C1 segment of cervical spinal cord (tissue), 14 donors: ENCODE measurements at places on chromosomes 2 and 18.

DNA sequence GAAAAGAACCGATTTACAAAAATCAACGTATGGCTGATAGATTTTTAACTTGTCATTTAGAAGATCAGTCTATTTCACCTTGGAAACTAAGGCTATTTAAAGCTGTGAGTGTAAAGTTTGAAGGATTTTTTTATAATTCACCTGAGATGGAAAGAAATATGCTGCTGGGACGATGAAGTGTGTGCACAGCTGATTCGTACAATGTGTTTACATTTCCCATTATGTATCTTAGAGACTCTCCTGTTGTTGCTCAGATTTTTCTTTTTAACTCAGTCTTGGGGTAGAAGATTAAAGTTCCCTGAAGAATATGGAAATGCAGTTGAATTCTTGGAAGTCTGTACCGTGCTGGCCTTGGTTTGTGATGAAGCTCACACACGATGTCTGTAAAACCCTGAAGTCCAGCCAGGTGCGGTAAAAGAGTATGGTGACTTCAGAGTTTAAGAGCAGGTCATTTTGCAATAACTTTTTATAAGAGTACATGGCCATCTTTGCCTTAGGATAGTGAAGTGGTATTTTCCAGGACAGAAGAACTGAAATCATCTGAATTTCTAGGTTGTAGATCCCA is 250.1 kb downstream of the PRKCE start:
- DNase-seq, result no peak

DNA sequence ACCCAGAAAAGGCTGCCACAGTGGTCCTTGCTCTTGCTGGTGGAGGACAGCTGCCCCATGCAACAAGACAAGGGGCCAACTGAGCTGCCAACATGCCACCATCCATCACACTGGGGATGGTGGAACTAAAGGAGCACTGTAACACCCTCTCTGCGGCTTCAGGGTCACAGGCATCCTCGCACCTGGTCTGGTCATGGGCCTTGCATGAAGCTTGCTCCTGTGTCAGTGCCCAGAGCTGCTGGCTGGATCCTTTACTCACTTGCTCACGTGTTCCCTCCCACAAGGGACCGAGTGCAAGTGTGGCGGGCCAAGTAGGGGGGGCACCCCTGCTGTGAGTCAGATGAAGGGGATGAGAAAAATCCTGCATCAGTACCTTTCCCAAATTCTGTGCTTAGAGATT is 972.3 kb upstream of the DDX18 start:
- DNase-seq, result no peak

- no peak for DNase-seq
Measured at GRCh38 chr2:27522400-27522945, 25.8 kb downstream of the GCKR start.

GRCh38 chr2:152626911-152627339 is 90.3 kb downstream of the PRPF40A start:
- no peak for DNase-seq

- DNase-seq, result no peak
Measured at GRCh38 chr18:12256951-12257350, 2.8 kb downstream of the CIDEA start.

GRCh38 chr18:12359515-12359927 is 17.5 kb downstream of the AFG3L2 start:
- no peak for DNase-seq

DNA sequence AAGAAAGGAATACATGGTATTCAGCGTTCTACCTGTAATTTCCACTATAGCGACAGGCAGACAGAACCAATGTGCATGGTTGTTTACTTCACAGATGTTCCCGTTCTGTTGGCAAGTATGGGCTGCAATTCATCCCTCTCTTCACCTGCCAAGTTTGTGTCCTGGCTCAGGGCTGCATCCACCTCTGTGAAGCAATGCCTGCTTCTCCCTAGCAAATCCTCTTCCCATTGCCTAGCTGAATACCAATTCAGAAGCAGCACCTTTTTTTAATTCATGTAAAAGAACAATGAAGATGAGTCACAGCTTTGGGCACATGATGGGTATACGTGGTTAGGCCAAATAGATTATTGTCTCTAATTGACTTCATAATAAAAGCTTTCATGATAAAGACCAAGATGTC is 54.7 kb upstream of the LRATD1 start:
- DNase-seq, result no peak

DNA sequence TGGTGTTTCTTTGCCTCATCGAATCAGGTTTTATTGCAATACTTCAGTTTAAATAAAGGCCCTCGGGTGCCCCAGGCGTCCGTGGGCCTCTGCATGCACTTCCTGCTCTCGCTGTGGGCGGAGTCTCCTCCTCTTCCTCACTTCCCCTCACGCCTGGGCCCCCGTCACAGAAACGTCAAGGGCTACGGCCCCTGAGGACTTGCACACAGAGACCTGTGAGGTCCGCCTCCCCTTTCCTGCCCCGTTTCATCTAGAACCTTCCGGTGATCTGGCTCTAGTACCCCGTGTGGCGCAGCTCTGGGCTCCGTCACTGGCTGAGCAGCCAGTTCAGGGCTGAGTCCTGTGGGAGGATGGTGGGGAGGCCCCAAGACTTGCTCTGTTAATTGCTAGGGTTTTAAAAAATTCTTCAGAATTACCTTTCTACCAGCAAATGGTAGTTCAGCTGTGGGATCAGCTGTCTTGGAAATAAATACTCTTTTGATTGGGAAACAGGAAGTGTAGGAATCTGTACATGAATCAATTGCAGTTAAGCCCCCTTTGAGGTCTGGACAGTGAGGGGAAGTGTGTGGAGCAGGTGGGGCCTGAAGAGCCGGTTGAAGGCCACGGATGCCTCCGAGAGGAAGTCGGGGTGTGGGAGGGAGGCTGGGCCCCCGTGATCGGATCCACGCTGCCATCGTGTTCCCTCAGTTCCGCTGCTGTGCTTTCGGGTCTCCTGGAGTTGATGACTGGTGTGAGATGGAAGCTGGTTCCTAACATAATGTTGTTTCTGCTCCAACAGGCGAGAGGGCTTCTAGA is 10.2 kb downstream of the NFATC1 start:
- no peak for DNase-seq

DNA sequence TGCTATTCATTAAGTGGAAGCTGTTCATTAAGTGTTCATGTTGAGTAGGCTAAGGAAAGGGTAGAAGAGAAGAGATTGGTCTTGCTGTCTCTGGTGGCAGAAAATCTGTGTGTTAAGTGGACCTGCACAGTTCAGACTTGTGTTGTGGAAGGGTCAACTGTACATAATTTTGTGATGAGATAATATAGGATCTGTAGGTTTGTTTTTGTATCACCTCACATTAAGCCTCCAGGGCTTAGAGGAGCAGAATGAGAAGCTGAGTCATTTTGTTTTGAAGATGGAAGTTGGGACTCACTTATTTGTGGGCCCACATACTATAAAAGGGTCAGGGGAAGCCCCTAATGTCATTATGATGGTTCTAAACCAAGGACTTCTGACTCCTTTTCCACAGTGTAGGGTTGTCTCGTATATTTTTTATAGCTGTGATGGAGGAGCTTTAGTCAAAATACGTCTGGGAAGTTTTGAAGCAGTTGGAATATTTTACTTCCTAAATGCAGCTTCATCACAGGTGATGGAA is 18.2 kb downstream of the PMS1 start:
- DNase-seq, result no peak

GRCh38 chr2:217954971-217955740 is 47.6 kb downstream of the TNS1 start:
- DNase-seq, result no peak

DNA sequence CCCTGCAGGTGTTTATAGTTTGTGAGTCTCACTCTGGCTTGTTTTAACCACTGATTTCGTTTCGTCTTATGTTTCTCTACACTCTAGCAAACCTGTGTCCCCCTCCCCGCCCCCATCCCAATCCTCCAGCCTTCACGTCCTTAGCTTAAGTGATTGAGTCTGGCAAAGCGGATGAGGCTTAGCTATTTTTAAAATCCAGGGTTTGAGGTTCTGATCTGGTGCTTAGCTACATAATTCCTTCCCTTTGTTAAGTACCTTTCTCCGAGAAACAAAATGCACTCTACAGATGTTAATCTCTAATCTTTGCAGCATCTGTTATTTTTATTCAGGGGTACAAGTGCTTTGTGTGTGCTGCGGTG is 7.8 kb downstream of the AGAP1 start:
- no peak for DNase-seq

DNA sequence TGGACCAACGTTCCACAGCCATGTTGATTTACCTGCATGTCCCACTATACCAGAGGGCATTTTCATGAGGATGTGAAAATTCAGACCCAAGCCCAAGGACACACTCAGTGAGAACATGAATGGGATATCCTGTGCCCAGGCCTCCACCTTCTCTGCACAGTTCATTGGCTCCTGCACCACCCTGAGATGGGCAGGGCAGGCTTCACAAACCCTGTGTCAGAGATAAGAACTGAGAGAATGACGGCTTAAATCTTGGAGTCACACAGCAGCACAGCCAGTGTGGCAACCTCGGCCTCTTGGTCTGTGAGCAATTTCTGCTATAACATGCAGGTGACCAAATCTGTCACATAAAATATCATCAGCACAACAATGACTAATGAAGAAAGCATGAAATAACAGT is 71.9 kb downstream of the UXS1 start:
- DNase-seq, result no peak

- no peak for DNase-seq
Measured at GRCh38 chr2:110873056-110873502, 140.7 kb downstream of the ACOXL start.

DNA sequence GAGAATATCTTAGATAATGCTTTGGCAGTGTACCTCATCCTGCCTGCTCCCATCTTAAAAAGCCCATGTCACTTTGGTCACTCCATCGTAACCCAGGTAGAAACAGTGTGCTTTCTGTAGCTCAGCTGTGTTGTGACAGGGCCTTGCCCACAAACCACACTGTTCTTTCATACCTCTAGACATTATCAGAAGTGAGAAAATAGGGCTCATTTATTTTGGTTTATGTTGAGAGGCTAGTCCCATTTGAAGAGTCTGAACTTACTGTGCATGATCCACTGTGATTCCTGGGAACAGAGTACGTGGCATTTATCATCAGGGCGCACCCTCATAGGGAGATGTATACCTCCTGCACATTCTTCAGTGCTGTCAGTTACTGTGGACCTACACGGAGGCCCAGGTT is 69.7 kb downstream of the FEZ2 start:
- DNase-seq, result no peak

DNA sequence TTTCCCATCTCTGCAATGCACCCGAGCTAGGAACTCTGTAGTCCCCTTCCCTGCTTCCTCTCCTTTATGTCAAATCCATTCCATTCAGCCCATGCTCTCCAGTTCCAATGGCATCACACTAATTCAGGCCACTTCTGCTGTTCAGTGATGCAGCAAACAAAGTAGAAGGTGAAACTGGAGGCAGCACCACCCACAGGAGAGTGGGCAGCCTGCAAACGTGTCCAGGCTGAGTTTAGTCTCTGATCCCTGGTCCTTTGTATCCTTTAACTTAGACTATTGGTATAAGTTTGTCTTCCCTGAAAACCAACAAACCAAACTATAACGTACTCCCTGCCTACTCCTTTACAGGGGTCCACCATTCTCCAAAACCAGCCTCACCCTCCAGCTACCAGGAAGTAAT is 14.7 kb upstream of the KCTD1 start:
- no peak for DNase-seq

DNA sequence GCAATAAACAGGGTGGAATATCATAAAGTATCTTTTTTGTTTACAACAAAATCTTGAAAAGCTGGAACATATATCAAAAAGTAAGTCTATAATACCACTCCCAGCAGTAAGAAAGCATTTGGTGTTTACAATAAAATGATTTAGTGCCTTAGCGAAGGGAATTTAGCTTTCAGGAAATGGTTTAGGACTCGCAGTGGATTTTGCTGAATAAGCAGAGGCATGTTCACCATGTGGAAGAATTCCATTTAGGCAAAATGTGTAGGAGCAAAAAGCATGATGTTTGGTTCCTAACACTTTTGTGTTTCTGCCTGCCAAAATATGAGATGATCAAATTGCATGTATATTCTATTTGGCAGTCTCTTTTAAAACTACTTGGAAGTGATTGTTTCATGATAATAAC is 163.6 kb downstream of the AGPS start:
- no peak for DNase-seq
